ENCODE measurements at places on chromosomes 6 and 20.

DNA sequence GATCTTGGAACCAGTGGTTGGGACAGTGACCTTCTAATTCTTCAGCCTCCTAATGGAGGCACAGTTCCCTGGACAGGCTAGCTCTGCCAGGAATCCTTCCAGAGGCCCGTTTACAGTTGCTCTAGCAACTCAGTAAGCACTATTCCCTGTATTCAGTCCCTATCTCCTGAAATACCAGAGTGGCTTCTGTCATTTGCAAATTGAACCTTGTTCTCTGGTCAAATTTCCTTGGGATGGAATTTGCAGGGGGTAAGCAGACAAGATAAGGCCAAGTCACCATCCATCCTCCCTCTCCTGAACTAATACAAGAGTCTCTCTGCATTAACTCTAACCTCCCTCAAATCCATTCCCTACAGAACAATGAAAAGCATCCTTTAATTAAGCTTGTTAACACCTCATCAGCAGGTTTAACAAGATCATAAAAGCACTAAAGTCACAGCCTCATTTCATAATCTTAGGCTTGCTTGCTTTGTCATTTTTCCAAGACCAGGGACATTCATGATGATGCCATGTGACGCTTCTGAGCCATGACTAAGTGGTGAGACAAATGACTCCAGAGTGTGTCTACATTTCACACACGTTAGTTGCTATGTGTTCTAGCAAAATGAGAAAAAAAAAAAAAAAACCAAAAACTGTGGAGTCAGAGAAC lies 37.1 kb downstream of the SLC22A23 start:
- DNase-seq = no peak

- no peak for DNase-seq
Observed at GRCh38 chr6:8829796-8830195, 394.5 kb upstream of the SLC35B3 start.

GRCh38 chr6:31528307-31528777 lies 420 bp upstream of the MCCD1 start:
- no peak for DNase-seq

DNA sequence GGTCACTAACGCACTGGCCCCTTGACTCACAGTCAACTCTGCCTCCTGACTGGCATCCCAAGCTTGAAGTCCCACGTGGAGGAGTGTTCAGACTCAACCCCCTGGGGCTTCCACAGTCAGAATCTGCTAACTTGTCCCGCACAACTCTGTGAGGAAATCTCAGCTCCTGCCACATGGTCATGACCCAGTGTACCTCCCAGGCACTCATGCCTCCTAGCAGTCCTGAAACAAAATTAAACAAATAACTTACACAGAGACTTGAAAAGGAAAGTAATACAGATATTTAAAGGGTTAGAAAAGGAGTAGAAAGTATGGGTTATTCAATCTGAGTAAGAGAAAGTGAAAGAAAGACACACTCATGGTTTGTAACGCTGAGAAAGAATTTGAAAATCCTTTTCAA lies 134.9 kb downstream of the GMDS start:
- no peak for DNase-seq

- no peak for DNase-seq
Observed at GRCh38 chr6:111015389-111016124, 33.7 kb downstream of the RPF2 start.

DNA sequence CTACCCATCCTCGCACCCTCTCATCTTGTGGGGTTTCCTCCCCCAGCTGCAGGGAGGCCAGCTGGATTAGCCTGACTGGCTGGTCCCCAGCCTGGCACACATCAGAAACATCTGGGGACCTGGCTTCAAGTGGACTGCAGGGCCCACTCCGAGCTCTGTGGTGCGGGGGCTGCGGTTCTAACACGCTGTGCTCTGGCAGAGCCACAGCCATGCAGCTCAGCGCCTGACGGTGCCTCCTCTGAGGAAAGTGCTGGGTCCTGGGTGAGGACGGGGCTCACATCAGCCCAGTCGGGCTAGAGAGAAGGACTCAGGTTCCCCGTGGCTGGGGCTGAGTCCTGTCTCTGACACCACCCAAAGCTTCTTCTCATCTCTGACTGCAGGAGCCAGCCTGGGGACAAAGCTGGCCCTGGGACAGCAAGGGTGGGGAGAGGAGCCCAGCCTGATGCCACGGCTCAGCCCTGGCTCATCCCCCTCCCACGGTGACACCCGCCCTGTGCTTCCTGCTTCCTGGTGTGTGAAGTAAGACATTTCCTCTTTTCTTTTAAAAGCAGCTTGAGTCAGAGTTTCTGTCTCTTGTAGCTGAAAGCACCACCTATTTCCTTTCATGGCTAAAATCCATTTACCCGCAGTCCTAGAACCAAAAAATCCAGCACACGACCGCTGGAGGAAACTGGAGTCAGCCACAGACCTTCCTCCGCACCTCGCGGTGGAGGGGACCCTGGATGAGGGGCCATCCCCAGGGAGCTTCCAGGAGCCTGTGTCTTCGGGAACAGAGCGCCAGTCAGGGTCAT lies 127.4 kb upstream of the AFDN start:
- DNase-seq = peak; percentile 73

DNA sequence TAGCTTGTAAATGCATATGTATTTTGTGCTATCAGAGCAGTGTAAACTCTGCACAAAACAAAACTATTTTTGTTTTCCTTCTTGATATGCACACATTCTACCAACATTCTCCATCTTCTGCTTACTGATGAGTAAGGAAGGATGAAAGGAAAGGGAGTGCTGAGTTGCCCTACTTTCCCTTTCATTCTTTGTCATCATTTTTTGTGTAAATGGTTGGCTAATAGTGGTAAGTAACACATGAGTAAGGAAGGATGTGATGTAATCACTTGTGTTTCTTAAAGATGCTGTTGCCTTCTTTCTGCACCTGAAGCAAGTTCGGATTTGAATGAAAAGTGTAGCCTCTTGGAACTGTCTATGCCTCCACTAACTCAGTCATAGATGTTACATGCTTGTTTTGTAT lies 4.6 kb upstream of the REV3L start:
- no peak for DNase-seq

DNA sequence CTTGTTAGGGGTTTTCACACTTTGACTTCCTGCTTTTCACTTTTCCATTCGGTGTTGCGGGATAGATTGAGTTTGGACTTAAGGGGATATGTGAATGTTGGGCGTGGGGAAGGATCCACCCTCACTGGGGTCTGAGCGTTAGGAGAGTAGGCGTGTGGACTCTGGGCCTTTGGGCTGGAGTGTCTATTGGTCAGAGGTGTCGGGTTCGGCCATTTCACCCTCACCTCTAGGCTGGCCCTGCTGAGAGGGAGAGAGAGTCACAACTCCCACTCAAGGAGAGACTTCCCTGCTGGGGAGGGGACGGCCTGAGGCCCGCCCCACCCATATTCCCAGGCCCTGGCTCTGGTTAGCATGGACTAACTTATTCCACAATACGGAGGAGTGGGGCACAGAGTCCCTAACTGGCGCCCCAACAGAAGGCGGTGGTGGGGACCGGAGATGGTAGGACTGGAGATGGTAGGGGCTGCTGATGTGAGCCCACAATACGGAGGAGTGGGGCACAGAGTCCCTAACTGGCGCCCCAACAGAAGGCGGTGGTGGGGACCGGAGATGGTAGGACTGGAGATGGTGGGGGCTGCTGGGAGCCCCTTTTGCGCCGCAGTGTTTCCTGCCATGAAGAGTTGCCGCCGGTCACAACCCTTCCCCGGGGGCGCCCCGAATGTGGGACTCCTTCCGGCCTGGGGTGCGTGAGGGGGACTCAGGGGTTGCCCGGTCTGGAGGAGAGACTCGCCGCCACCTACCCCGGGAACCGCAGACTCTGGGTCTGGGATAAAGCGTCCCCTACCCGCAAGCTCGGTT lies 1.4 kb upstream of the PTPRA start:
- peak; percentile 61 for DNase-seq

GRCh38 chr6:99608886-99609482 lies 2.4 kb downstream of the PRDM13 start:
- no peak for DNase-seq

DNA sequence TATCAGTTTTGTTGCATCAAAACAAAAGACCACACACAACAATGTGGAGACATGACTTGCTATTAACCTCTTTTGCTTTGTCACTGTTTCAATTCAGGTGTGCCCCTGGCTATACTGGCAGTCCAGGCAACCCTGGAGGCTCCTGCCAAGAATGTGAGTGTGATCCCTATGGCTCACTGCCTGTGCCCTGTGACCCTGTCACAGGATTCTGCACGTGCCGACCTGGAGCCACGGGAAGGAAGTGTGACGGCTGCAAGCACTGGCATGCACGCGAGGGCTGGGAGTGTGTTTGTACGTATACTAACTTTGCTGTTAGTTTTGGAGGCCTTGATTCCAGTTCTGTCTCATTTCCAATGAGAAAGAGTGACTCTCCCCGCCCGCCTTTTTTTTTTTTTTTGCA lies 356.9 kb downstream of the ARHGAP18 start:
- DNase-seq = no peak

- no peak for DNase-seq
Observed at GRCh38 chr20:31969991-31970390, 2.0 kb downstream of the XKR7 start.

- DNase-seq = no peak
Observed at GRCh38 chr6:134753001-134753400, 196.9 kb downstream of the ALDH8A1 start.

DNA sequence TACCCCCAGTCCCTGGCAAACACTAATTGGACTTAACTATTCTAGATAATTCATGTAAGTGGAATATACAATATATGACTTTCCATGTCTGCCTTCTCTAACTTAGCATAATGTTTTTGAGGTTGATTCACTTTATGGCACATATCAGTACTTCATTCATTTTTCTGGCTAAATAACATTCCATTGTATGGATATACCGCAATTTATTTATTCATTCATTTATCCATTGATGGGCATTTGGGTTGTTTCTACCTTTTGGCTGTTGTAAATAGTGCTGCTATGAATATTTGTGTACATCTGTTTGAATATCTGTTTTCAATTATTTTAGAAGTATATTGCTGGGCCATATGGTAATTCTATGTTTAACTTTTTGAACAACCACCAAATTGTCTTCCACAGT lies 616.3 kb downstream of the UTRN start:
- DNase-seq = no peak

DNA sequence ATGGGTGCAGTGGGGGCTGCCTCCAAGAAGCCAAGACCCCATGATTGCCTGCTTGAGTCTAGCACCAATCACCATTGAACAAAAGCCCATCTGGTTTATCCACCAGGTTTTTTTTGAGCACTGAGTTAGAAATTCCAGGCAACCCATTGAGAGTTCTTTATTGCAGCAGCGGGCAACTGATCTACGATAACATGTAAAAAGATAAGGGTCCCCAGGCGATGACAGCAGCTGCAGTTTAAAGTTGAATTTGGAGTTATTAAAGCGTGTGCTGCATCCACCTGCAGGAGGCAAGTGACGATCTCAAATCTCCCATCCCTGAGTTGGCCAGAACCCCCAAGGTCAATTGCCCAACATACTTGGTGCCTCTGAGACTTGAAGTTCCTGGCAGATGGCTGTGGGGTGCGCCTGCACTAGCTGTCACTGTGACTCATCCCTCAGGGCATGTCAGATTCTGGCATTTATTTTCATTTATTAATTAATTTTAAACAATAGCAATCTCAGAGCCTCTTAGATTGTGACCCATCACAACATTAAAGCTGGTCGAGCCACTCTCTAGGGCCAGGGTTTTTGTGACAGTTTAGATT lies 290.4 kb upstream of the SULF2 start:
- DNase-seq = no peak

DNA sequence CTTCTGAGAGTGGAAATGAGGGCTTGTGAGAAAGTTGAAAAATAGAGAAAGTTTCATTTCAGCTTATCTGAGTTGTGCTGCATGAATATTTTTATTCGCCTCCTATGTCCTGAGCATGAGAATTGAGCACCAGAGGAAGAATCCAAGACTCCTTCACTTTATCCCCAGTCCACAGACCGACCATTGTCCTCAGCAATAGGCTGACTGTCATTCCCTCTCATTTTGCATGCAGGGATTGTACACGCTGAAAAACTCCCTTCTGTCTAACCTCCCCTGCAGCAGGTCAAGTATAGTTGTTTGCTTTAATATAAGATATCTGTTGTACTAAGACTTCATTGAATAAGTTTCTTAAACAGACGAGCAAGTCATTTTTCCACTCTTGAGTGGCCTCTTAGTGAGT lies 437.6 kb downstream of the PRKN start:
- no peak for DNase-seq

- peak; percentile 65 for DNase-seq
Observed at GRCh38 chr6:41712651-41713103, 22.7 kb downstream of the TFEB start.

- DNase-seq = peak; percentile 85
Observed at GRCh38 chr6:168200571-168201134, 118.9 kb downstream of the DACT2 start.

DNA sequence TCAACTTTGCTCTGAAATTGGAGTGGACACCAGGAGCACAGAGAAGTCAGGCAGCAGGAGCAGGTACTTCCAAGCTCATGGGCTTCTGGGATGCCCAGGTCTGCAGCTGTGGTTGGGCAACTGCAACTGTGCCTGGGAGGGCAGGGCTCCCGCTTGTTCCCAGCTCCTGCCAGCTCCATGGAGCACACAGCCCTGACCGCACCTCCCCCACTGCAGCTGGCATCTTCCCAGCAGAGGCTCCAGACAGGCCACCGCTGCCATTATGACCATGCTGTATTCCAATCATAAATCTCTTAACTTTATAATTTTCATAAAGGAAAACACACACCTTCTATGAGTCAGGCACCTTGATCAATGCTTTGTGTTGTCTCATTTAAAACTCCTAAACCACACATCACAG lies 36.9 kb downstream of the STK38 start:
- DNase-seq = peak; percentile 62

GRCh38 chr6:35681298-35681697 lies 7.4 kb downstream of the FKBP5 start:
- no peak for DNase-seq

DNA sequence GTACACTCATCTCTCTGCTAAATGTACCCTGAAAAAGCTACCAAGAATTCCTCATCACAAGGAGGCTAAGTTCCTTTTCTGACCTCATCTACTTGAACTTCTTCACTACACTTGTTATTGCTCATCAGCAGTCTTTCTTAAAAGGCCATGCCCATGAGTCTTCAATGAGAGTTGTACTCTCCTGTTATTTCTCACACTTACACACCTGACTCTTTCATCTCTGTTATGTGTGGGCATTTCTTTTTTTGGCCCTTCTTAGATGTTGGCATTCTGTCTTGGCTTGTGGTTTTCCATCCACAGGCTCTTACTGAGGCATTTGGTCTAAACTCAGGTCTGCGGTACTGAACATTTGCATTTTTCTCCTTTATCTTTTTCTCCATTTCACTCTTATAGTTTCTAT lies 10.7 kb upstream of the SLC17A1 start:
- DNase-seq = no peak

GRCh38 chr6:11432713-11433450 lies 104.7 kb upstream of the TMEM170B start:
- no peak for DNase-seq

- DNase-seq = no peak
Observed at GRCh38 chr6:129908356-129908755, 47.2 kb upstream of the TMEM244 start.
